ENCODE measurements at places on chromosomes 16 and 17.
A peak's percentile ranks its signal among the peaks of the same experiment; 100 is the strongest.

- DNase-seq = no peak
These were observed 34.8 kb downstream of the RPGRIP1L start for GRCh38 chr16:53668869-53669268.

- no peak for DNase-seq
These were observed 10.1 kb downstream of the MRM1 start for GRCh38 chr17:36611345-36612072.

DNA sequence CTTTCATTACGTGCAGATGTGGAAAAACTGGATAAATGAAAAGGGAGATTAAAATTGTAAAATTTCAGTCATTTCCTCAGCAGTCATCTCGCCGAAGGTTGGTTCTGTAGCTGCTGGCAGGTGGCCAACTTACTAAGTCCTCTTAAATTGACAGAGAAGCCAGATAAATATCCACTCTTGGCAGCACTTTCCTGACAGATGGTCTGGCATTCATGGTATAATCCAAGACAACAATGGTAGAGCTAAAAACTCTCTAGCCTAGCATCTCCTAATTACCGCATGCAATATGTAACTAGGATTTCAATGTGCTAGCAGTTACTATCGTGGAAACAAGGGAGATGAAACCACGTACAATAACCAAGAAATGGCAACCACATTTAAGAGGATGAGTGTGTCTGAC, 306.3 kb downstream of the CNTNAP4 start:
- DNase-seq = no peak

DNA sequence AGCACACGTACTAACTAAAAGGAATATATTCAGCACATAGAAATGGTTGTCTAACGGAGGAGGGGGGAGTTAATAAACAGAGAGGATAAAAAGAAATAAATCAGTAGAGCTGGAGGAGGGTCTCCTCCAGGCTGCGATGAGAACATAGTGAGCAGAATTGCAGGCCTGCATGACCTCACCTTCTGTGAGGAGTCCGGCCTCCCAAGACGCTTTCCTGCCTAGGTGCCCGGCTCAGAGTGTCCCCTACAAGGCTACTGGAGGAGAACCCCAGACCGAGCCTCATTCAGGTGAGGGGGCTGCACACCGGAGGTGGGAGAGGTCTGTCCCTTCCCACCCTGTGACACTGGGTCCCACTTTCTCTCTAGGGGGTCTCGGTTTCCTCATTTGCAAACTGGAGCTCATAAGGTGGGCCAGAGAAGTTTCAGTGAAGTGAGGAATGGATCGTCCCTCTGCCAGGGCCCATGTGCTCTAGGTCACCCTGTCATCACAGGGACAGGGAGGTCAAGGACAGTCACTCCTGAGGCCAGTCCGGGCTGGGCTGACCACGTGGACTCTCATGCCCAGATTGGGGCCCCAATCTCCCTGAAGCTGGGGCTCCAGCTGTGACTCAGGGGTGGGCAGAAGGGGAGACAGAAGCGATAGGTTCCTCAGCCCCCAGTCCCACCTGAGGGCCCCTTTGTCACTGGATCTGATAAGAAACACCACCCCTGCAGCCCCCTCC, 3.3 kb upstream of the HBM start:
- DNase-seq = no peak

DNA sequence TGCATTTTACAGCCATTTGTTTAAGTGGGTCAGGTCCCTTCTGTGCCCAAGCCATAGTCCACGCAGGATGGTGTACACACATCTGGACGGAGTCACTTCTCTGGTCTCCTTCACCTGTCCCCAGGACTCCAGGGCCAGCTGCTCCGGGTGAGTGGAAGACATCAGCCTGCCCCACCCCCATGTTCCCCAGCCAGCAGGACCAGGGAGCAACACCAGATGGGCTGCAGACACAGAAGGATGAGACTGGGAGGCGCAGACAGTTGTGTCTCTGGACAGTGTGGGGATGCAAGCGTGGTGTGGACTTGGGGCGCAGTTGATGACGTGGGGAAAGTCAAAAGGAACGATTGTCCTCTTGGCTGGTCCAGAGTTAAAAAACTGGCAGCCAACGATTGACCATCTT, 24.6 kb upstream of the WFDC1 start:
- DNase-seq = no peak

DNA sequence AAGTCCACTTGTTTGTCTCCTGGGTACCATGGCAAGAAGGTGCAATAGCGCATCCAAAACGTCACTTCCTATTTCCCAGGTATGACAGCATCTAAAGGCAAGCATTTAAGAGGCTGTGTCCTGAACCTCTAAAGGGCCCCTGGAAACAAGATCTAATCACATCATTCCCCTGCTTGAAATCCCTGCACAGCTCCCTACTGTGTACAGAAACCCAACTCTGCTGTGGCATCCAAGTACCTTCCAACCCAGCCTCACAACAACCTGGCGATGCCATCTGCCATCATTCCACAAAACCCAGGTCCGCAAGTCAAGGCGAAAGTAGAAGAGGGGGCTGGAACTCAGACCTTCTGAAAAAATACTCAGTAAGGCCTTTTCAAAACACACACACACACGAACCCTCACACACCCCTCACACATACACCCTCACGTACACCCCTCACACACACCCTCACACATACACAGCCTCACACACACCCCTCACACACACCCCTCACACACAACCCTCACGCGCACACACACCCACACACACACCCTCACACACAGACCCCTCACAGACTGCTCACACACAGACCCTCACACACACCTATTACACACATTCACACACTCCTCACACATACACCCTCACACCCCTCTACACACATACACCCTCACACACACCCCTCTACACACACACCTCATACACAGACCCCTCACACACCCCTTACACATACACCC, 24.5 kb downstream of the C17orf67 start:
- DNase-seq = no peak

- peak; percentile 41 for DNase-seq
These were observed 215.2 kb downstream of the ZFHX3 start for GRCh38 chr16:72832621-72833248.

DNA sequence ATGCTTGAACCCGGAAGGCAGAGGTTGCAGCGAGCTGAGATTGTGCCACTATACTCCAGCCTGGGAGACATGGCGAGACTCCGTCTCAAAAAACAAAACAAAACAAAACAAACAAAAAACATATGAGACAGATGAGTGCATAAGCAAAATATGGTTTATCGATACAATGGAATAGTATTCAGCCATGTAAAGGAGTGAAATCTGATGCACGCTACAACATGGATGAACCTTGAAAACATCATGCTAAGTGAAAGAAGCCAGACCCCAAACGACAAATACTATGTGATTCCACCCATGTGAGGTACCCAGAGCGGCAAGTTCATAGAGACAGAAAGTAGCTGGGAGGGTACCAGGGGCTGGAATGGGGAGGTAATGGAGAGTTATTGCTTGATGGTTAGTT, 6.8 kb downstream of the PLCD3 start:
- no peak for DNase-seq

GRCh38 chr17:29483503-29483902, 83.3 kb downstream of the ABHD15 start:
- DNase-seq = no peak

GRCh38 chr17:70172923-70173322, 3.6 kb downstream of the KCNJ2 start:
- no peak for DNase-seq

GRCh38 chr16:71807905-71808592, 585 bp downstream of the AP1G1 start:
- DNase-seq = no peak

GRCh38 chr16:89708481-89708931, 7.0 kb upstream of the SPATA2L start:
- DNase-seq = no peak

DNA sequence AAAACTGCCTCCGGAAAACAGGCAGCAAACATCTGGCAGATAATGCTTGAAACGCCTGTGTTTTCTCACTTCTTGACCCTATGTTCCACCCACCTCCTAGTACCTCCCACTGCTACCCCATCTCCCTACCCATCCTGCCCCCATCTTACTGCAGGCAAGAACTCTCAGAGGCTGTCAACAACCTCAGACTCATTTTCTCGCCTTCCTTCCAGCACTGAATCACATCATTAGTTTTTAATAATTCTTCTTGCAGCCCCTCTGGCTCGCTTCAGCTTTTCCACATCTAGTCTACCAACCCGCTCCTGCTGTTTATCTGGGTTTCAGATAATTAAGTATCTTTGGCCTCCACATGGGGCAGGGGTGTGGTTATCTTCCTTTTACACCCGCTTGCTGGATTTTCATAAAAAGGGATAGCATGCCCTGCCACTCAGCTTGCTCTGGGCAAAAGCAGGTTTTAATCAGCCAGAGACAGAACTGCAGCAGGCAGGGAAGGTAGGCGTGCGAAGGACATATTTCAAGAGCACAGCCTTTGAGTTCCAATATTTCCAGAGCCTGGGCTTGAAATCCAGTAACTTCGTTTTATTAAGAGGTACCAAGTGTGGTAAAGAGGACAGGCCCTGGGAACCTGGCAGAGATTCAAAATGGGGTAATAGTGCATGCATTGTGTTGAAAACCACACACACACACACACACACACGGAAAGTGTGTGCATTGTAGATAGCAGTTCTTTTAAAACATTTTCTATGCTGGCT, 87.5 kb downstream of the BMERB1 start:
- DNase-seq = no peak

- no peak for DNase-seq
These were observed 3.8 kb downstream of the NLK start for GRCh38 chr17:28046034-28046825.

DNA sequence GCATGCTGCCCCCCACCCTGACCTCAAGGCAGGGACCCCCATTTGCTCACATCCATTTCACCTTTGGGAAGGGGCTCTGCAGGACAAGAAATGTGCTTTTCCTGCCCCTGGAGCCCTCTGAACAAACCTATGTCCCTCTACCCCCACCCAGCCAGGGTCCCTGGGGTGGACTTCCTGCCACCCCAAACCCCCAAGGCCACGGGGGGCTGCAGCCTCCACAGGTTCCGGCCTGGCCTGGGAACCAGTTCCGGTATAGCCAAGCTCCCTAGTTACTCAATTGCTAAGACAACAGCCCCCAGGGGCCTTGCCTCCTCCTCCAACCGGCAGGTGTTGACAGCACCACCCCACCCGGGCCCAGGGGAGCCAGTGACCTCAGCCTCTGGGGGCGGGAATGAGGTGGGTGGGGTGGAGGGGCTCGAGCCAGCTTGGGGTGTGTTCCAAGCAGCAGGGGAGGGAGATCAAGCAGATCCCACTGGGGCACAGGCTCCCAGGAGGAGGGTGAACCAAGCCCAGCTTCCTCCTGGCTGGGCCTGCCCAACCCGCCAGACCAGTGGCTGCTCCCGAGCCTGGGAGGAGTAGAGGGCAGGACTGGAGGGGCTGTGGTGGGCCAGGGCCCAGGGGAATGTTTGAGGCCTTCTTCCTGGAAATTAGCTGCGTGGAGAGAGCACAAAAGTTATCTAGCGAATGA, 6.6 kb downstream of the PNMT start:
- no peak for DNase-seq

DNA sequence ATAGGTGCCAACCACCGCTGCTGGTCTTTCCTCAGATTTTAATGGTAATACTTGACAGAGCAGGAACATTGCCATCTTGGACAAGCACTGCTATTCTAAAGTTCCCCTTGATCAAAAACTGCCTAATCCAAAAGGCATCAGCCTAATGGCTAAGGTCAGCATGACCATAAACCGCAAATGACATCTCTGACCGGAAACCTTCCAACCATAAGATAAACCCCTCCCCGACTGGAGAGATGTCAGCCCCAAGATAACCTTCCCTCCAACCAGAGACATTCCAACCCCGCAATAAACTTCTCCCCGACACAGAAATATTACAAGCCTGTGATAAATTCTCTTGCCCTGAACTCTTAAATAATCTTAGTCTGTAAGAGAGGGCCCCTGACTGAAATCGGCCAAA, 7.4 kb upstream of the DHX40 start:
- no peak for DNase-seq

GRCh38 chr17:39352511-39352910, 48.9 kb downstream of the FBXL20 start:
- DNase-seq = no peak

GRCh38 chr16:1940273-1941161, 2.5 kb downstream of the MSRB1 start:
- no peak for DNase-seq

GRCh38 chr16:2715519-2715918, 4.5 kb downstream of the PRSS27 start:
- peak; percentile 83 for DNase-seq

- no peak for DNase-seq
These were observed 13.1 kb downstream of the KIAA0513 start for GRCh38 chr16:85040685-85041084.

DNA sequence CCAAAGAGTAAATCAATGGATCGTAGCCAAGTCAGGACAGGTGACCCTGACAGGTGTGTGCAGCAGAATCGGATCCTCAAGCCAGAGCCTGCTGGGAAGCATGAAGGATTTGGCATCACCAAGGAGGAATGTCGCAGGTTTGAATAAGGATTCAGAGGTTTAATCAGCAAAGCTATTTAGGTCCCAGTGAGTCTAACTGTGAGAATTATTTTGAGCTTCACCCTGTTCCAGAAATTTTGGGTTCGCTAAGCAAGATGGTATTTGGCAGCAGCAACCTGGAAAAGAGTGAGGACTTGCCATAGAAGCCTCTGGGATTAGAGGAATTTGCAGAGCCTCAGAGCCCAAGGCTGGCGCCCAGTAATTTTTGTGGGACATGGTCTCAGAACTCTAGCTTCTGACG, 173.0 kb downstream of the CCDC182 start:
- no peak for DNase-seq

GRCh38 chr17:6361733-6362132, 73.2 kb downstream of the AIPL1 start:
- no peak for DNase-seq

DNA sequence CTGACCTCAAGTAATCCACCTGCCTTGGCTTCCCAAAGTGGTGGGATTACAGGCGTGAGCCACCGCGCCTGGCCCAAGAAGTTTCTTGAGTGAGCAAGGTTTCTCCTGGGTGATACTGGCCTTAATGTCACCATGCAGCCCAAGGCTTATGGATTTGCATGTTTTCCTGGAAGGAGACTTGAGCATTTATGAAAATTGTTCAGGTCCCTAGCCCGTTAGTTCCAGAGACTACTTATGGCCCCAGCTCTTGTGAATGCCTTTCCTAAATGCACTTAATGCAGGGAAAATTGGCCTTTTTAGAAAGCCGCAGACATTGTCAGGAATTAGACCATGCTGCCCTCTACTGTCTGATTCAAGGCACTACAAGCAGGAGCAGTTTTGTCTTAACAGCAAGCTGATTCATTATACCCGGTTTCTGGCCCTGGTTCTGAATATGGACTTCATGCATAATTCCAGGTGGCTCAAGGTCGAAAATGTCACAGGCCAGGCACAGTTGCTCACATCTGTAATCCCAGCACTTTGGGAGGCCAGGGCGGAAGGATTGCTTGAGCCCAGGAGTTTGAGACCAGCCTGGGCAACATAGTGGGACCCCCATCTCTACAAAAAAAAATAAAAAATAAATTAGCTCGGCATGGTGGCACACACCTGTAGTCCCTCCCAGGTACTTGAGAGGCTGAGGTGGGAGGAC, 91.3 kb downstream of the SNX29 start:
- DNase-seq = peak; percentile 40

Measured in activated T-helper 1 cell treated with anti-CD3 and anti-CD28 coated beads, Interleukin-12 subunit alpha, Interleukin-12 subunit beta, Interleukin-2, Interleukin-4 antibody, amounts not matched to agents 30 ng/mL and 10 ng/mL and 1 ng/mL, durations not matched to agents 14 hours and 24 hours and 36 hours (primary cell).